ENCODE measurements at places on chromosomes 7 and 10. TPM values are rescaled to one million over a fixed set of nuclear protein-coding genes. Genes with fewer than 3 reads are reported as not detected.

The SPDYE2 gene
- total RNA-seq: not detected

The MPP7 gene
- 0.94 TPM for total RNA-seq

The FAM241B gene
- total RNA-seq: 1.9 TPM

The OPN4 gene
- total RNA-seq: not detected

The TLL2 gene
- total RNA-seq: not detected

The NAT16 gene
- total RNA-seq: not detected

The GNAT3 gene
- 0.12 TPM for total RNA-seq
